Nucleus accumbens (tissue), 56 donors: ENCODE measurements at places on chromosomes 12 and 14.

GRCh38 chr12:108447168-108447832 is 67.8 kb upstream of the FICD start:
- no peak for DNase-seq

DNA sequence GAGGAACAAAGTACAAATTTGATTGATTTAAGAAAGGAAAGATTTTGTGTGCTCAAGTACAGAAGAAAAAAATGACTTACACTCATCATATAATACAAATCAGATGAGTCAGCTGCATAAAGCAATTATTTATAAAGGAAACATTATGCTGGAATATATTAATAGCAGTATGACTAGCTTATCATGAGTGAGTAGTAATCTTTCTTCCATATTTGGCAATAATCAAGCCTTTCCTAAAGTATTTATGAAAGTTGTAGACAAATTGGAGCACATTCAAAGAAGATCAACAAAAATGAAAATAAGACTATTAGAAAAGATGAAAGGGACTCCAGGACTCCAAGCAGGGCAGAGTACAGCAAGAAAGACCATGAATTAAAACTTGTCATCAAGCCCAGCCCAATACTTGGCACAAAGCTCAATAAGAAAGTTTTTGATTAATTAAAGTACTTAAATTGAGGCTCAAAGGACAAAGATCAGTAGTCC is 32.8 kb downstream of the CCER1 start:
- no peak for DNase-seq

- DNase-seq = no peak
Measured at GRCh38 chr12:126354633-126355032, 1289.4 kb downstream of the AACS start.

DNA sequence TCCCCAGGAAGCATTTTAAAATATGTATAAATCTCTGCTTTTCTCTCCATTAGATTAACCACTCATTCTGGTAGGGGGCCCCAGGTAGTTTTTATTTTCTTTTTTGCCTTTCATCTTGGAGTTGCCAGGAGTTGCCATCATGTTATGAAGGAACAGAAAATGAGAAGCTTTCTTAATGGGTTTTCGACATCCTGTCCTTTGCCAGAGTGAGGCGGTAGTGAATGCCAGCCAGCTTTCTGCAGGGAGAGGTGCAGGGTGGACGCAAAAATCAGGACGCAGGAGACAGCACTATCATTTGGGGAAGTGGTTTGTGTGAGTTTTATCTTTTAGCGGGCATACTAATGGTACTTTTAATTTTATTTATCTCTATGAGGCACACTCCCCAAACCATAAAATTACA is 1.7 kb downstream of the RASSF8 start:
- peak; percentile 23 for DNase-seq

GRCh38 chr12:92074889-92075288 is 70.8 kb downstream of the BTG1 start:
- no peak for DNase-seq

GRCh38 chr12:109783135-109783964 is 49.8 kb downstream of the TRPV4 start:
- DNase-seq = no peak

- no peak for DNase-seq
Measured at GRCh38 chr12:138898-139534, 72.4 kb downstream of the IQSEC3 start.

DNA sequence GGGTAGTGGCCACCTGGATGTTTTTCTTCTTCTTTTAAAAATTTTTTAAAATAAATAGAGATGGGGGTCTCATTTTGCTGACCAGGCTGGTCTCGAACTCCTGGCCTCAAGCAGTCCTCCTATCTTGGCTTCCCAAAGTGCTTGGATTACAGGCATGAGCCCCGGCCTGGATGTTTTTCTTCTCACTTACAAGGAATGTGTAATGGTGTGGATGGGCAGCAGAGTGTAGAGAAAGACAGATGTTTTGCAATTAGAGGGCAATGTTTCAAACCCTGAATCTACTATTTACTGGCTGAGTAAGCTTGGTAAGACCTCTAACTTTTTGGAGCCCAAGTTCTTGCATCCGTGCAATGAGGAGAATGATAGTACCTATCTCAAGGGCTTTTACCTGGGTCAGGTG is 48.1 kb downstream of the ADCK1 start:
- no peak for DNase-seq

DNA sequence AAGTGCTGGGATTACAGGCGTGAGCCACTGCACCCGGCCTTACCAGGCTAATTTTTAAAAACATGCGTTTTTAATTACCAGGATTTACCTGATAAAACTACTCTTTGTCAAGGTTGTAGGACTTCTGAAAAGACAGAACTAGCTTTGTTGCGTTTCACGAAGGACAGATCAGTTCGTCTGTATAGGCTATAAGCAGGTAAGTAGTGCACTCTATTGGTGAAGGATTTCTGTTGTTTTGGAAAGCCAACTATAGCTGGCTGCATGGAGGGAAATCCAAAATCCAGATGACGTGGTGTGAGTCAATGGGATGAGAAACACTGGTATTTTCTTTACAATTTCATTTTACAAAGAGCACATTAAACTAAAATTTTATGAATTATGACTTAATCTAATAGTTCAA is 14.6 kb downstream of the GNPNAT1 start:
- no peak for DNase-seq
